COR-L47 (cell line): ENCODE measurements at places on chromosomes 11 and 22.

- DNase-seq, result no peak
Observed at GRCh38 chr11:83311701-83312100, 25.5 kb upstream of the CCDC90B start.

DNA sequence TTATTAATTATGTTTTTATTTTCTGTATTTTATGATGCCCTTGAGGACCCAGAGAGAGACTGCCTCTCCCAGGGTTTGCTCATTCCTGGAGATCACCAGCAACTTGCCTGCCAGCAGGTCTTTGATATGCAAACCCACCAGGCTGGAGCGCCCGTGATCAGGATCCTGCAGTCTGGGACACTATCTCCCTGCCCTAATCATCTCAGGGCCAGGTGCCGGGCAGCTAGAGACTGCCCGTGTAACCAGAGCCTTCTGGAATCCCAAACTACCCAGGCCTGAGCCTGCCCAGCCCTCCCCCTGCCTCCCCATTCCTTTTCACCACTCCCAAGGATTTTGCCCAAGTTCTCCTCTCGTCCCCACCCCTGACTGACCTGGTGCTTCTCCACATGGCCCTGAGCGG, 52.2 kb upstream of the B3GAT1 start:
- no peak for DNase-seq

DNA sequence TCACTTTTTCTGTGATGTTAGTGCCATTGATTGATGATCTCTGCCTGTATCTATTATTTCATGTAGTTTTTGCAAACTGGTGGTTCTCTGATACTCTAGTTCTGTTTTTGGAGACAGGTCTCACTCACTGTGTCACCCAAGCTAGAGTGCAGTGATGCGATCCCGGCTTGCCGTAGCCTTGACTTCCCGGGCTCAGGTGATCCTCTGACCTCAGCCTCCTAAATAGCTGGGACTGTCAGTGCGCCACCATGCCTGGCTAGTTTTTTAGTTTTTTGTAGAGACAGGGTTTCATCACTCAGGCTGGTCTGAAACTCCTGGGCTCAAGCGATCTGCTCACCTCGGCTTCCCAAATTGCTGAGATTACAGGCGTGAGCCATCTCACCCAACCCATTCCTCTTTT, 16.4 kb downstream of the TEAD1 start:
- no peak for DNase-seq

DNA sequence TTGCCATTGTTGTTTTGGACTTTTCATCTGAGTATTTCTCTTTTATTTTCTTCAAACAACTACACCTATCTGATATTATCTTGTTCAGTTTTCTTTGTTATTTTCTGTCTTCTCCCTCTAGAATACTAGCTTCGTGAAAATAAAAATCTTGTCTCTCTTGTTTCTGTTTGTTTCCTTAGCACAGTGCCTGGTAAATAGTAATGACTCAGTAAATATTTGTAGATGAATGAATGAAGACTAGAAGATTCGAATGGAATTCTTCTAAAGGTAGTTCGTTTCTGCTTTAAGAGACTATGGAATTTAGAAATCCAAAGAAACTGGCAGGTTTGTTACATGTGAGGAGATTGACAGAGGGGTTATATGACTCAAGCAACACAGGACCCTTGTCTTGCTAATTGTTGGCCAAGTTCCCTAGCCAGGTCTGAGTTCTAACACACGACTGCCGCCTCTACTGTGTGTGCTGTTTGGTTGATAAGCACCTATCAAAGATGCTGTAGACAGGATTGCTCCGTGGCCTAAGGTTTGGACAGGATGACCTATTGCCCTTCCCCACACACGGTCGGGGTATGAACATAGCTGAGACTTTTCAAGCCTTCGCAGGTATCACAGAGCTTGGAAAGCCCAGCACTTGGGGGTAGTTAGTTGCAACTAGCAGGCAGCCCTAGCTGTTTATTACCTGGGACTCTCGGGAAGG, 831 bp upstream of the TMEM135 start:
- DNase-seq, result no peak

GRCh38 chr22:42066126-42066761, 4.4 kb downstream of the NAGA start:
- no peak for DNase-seq
